ENCODE measurements at places on chromosomes 2 and 18.

DNA sequence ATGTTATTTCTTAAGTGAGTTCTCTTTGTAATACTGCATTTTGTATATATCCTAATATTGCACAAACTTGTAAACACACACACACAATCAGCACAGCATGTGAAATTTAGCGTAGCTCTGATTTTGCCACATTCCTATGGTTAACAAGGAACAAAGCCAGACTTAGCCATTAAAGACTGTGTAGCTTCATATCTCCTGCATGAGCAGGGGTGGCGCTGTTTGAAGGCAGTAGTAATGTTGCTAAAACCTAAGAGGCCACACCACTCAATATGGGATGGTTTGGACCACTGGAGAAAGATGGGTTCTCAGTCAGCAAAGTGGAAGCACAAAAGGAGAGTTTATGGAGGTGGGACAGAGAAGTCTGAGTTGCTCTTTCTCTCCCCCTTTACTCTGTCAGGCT, 61.1 kb upstream of the RND3 start:
- DNase-seq = no peak

- no peak for DNase-seq
Observed at GRCh38 chr2:164960159-164960558, 4.8 kb upstream of the SLC38A11 start.

DNA sequence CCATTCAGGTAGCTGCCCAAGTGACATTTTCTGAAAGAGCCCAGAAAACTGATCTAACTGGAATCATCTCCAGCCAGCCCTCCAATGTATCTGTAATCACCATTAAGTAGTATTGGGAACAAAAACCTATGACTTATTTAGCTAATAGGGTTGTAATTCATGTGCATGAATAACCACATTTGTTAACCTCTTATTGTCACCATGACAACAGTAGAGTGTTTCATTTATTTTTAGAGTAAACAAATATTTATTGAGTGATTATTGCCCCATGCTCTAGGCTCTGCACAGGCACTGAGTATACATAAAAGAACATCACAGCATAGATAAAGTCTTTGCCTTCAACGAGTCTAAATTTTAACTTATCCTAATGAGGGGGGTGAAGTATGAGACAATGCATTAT, 265.4 kb upstream of the UBE2E3 start:
- DNase-seq = no peak

- no peak for DNase-seq
Observed at GRCh38 chr2:55581874-55582547, 35.4 kb downstream of the PPP4R3B start.

GRCh38 chr2:1721706-1722646, 22.3 kb downstream of the PXDN start:
- no peak for DNase-seq

DNA sequence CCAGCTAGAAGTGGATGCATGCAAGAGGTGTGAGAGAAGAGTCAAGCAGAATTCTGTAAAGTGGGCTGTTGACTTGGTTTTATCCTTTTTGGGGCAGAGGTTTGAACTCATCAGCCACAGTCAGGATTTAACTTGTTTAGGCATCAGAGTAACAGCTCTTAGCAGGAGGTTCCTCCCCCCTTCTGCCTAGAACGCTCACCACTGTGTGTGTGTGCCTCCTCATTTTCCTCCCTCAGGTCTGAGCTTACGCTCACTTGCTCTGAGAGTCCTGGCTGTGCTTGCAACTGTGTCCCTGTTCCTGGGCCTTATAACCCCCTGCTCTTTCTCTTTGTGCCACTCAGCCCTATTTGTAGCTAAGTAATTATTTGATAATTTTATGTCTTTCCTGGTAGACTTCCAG, 167.9 kb downstream of the TMEM182 start:
- no peak for DNase-seq

DNA sequence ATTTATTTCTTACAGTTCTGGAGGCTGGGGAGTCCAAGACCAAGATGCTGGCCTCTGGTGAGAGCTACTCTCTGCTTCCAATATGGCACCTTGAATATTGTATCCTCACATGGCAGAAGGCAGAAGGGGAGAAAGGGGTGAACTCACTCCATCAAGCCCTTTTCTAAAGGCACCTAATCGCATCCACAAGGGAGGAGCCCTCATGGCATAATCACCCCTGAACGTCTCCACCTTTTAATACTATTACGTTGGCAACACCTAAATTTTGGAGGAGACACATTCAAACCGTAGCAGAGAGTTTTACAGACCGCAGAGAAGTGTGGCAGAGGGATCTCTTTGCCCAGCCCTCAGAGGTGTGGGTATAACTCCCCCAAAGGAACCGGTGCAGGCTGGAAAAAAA, 142.6 kb upstream of the BCL2L11 start:
- DNase-seq = no peak

DNA sequence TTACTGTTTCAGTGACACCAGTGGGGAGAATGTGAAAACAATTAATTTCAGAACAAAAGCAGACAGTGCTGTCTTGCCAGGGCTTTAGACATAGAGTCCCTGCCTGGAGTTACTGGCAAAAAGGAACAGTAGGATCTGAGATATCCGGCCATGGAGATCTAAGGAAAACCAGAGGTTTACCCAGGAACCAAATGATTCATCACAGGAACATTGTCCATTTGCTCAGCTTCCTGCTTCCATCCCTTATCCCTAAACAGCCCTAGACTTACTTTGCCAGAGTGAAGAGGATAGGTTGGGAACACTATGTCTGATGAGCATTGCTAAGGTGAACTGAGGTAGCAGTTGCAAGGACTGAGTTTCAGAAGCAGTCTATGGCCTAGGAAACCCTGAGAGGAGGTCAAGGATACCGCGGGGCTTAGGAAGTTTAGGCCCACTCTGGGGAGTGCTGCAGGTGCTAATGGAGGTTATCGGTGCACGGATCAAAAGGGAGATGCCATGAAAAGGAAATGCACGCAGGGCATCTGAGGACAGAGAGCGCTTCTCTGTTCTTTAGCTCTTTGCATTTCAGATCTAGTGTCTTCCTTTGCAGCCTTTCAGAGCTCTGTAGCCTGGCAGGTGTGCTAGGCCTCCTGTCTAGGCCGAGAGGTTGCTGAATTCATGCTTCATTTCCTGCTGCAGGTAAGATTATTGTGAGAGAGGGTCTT, 223.9 kb downstream of the CDCA7 start:
- no peak for DNase-seq

DNA sequence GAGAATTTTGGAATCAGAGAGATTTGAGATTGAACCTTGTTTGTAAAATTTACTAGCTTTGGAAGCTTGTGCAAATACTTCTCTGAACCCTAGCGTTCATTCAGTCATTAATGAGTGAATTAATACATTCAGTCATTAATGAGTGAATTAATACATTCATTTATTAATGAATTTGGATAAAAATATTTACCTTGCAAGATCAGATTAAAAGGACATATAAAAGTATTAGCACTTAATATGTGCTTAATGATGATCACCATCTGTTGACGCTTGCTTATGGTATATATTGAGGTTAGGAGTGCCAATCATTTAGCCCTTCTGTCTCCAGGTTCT, 26.9 kb downstream of the EML4 start:
- no peak for DNase-seq

DNA sequence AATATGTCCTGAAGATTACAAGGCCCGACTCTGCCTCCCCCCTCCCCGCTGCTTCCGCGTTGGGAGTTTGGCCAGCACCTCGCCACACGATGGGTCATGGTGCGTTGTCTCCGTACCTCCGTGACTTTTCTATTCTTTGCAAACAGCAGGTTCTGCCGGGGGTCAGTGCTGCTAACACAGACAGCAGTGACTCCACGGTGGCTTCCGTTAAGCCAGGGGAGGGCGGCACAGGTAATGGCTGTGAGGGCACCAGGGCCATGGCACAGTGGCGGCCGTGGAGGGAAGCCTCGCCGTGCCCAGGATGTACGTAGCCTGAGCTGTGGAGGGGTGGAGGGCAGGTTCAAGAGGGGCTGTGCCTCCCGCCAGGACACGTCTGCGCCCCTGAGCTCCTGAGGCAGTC, 115.5 kb downstream of the NFATC1 start:
- DNase-seq = peak; percentile 5

DNA sequence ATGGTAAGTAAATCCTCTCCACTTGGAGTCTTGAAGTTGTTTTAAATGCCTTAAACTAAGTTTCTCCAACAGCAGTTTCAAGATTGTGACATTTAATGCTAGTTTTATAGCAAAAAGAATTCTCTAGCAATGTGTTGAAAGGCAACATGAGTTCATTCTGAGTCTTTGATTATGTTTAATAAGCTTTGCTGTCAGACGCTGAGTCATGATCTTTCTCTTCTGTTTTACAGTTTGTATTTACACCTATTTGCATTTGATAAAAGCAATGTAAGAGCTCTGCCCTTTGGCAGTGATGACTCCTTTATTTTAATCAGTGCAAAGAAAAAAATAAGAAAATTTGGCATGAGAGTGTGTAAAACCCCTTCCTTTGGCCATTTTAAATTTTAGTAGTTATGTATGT, 497.7 kb downstream of the STK39 start:
- DNase-seq = no peak

GRCh38 chr2:240688553-240688919, 3.1 kb upstream of the AQP12A start:
- no peak for DNase-seq

DNA sequence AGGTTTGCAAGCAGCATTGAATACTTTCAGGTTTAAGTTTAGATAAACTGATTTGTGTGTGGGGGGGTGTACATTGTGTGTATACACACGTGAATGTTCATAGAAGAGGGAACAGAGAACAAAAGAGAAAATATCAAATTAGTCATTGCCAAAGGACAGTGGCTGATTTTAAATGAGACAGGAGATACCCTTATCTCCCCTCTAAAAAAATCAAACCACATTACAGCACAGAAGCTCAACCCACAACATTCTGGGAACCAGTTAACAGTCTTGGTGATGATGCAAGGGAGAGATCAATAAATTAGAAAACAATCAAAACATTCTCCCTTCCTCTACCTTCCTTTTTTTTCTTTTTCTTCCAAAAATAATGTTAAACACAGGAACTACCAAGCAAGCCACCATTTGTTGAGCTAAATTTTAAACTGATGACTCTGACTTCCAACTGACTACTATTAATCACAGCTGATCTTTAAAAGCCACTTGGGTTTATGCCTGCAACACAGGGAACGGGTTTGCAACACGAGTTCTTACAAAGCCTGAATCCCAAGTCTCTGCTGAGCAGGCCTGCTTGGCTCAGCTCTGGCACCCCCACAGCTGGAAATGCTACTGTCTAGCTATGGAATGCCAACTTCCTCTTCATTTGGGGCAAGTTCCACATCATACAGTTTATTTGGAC, 119.2 kb upstream of the ACVR1C start:
- no peak for DNase-seq

DNA sequence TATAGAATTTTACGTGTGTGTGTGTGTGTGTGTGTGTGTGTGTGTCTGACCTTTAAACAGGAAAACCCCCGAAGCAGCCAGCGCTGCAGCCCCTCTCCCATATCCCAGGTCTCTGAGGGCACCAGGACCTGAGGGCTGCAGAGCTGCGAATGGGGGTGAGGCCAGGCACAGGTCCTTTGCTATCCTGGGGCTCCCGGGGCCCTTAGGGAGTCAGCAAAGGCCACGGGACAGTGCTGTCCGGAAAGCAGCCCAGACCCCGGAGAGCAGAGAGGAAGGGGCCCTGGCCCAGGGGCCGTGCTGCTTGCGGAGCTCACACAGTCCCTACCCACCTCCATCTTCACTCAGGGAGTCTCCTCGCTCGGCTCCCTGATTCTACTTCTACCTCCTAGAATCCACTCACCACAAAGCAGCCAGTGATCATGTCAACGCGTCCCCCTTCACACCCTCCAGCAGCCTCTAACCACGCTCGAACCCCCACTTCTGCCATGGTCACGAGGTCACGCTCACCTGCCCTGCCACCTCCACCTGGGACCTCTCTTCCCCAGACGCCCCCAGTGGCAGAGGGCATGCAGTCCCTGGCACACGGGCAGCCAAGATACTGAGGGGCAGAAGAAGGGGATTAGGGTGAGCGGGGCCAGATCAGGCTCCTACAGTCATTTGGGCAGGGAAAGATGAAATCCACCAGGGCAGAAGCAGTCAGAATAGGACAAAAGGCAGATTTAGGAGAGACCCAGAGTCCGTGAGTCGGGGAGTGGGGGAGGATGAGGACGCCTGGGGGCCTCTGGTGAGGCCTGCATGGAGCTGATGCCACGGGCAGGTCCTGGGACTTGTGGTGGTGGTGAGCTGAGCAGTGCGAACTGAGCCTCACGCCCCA, 86.7 kb downstream of the USP40 start:
- DNase-seq = peak; percentile 8

DNA sequence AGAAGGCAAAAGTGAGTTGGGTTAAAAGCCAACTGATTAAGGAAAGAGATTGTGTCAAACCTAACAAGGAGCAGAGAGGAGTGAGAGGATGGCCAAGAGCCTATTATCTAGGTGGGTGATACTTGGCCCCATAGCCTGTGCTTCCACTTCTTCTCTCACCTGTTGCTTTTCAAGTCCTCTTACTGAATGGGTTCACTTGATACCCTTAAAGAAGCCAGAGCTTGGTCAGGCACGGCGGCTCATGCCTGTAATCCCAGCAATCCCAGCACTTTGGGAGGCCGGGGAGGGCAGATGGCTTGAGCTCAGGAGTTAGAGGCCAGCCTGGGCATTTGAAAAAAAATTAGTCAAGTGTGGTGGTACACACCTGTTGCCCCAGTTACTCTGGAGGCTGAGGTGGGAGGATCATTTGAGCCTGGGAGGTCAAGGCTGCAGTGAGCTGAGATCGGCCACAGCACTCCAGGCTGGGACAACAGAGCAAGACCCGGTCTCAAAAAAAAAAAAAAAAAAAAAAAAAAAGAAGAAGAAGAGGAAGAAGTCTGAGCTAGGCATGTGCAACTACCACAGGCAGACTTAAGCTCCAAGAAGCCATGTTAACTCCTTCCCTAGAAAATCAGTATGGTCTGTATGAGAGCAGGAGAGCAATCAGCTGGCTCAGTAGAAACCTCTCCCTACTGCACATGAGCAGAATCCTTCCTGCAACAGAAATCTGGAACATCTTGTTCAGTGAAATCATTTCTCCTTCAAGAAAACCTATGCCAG, 28.4 kb upstream of the ME2 start:
- DNase-seq = no peak

All from activated naive CD4-positive, alpha-beta T cell treated with anti-CD3 and anti-CD28 coated beads, Interleukin-2, amount 50 U/mL, for 16 hours (primary cell).